ENCODE measurements at places on chromosomes 16 and 17. TPM values are rescaled to one million over a fixed set of nuclear protein-coding genes. Genes with fewer than 3 reads are reported as not detected.

SOX8 gene
- 0.73 TPM for total RNA-seq

CCL5 gene
- 12.1 TPM for total RNA-seq

ZFP3 gene
- total RNA-seq = 9.1 TPM

CMTM1 gene
- 4.3 TPM for total RNA-seq

KCNJ2 gene
- 1.1 TPM for total RNA-seq

COX11 gene
- 40.4 TPM for total RNA-seq

SHBG gene
- total RNA-seq = not detected

PTGES3L gene
- 2.7 TPM for total RNA-seq

TBC1D3D gene
- 4.0 TPM for total RNA-seq

CPPED1 gene
- total RNA-seq = 21.4 TPM

OTOP2 gene
- not detected for total RNA-seq

DNA sequence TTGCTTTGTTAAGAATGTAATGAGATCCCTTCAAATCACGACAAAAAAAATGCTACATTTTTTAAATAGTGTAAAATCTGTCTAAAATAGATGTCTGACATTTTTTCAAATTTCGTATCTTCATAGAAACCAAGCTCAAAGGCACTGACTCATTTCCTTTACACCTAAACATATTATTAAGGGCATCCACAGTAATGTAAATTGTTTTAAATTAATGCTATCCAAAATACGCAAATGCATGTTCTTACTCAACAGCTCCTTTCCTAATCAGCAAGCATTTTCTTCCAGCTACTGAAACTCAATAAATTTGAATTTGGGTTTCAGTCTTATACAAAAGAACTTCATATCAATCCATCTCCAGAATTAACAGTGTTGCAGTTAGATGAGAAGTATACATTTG is 4.3 kb downstream of the C16orf87 start:
- no peak for DNase-seq

GRCh38 chr17:72485596-72485995 is 364.8 kb downstream of the SOX9 start:
- DNase-seq = no peak

GRCh38 chr16:69741951-69742904 is 12.5 kb downstream of the NOB1 start:
- DNase-seq = peak; percentile 87

DNA sequence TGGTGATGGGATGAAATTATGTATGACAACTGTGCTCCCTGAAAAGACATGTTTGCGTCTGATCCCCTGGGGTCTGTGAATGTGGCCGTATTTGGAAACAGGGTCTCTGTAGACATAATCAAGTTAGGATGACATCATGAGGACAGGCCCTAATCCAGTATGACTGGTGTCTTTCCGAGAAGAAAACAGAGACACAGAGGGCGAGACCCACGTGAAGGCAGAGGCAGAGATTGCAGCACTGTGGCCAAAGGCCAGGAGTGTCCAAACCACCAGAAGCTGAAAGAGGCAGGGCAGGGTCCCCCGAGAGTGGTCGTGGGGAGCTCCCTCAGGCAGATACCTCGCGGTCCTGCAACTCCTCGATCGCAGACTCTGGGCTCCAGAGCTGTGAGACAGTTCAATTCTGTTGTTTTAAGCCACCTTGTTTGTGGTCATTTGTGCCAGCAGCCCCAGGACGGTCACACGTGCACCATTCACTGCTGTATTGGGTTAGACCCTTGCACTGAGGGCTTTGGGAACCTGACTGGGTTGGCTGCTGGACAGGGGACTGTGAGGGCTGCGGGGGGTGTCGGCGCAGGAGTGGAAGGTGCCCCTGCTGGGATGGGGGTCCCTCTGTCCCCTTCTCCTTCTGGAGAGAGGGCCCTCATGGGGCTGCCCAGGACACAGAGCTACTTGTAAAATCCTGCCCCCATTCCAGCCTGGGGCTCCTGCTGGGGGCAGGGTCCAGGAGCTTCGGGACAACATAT is 27.7 kb downstream of the METRNL start:
- DNase-seq = no peak

- DNase-seq = no peak
Observed at GRCh38 chr16:74034862-74035261, 261.8 kb upstream of the PSMD7 start.

- DNase-seq = no peak
Observed at GRCh38 chr16:10172848-10173655, 9.2 kb downstream of the GRIN2A start.

- DNase-seq = no peak
Observed at GRCh38 chr16:9980981-9981380, 201.2 kb downstream of the GRIN2A start.

DNA sequence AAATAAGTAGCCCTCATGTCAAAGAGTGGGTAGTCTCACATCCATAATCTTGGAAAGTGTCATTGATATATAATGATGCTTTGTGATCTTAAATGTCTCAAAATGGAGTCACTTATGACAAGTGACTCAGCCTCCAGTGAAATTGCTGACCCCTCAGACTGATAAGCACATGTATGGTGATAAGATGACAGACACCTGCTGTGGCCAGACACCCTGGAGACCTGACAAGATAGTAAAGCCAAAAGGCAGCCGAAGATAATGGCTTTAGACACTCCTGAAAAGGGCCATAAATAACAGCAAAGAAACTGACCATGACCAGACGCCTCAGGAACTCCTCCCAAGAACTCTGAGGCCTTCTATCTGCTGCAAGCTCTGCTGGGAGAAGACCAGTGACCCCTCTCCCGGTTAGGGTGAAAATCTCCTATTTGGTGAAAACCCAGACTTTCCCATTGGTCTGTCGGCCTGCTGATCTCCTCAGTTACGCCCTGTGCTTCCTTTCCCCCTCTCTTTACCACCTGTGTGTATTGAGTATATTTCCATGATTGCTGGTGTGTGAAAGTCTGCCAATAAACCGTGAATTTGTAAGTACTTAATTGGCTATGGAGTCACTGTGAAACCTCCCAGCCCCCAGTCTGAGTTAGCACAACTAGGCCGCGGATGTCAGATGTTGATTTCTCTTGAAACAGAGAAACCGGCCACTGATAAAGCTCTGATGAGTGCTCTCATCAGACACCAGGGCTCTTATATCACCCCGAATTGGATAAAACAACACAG is 226.7 kb upstream of the MYOCD start:
- no peak for DNase-seq

GRCh38 chr16:24800586-24800985 is 45.2 kb upstream of the SLC5A11 start:
- DNase-seq = no peak

GRCh38 chr17:33765871-33766270 is 472.8 kb upstream of the ASIC2 start:
- no peak for DNase-seq

DNA sequence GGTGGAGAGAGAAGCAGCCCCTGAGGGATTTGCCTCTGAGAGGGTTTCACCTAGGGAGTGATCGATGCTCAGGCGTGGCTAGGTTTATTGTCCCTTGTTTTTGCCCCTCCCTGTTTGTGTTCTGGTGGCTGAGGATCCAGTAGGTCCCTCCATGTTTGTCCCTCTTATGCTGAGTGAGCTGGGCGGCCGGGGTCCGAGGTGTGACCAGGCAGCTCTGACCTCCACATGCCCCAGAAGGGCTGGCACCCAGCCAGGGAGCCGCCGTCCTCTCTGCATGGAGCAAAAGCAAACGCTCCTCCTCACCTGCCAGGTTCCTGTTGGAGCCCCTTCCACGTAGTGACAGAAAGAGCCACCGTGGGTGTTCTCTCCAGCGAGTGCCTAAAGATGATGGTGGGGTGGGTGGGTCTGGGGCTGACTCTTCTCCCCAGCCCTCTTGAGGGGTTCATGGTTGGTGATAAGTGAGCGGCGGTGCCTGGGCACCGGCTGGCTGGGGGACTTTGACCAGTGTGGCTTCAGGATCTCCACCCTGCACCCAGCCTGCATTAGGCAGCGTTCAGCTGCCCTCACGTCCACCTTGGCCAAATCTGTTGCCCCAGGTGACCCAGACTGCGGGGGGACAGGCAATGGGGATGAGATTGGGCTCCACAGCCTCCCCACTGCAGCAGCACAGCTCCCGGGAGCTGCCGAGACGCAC is 14.1 kb upstream of the NUDT16L1 start:
- no peak for DNase-seq

DNA sequence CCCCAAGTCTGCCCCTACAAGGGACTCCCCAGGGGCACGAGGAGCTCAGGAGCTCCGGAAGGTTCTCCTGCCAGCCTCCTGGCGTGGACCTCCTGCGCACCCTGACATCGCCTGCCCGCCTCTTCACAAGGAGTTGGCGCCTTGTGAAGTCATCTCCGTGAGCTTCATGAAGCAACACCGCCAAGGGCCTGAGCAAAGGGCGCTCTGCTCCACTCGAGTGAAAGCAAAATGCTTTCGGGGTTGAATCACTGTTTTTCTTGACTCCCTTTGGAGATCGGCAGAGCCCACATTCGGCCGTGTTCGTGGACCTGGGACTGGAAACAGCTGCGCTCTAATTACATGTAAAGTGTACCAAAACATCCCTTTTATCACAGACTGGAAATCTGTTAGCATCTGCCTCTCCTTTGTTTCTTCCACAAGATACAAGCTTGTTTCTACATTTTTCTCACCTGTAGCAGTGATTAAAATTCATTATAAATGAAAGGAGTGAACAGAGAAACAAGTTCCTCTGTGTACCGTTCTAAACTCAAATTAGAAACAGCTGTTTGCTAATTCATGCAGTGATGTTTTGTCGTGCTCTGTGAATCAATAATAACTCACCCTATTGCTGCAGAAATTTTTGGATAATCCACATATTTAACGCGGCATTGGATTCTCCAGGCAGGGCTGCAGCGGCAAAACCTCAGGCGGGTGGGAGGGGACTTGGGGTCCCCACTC is 203.3 kb downstream of the ZNF423 start:
- DNase-seq = no peak

- DNase-seq = no peak
Observed at GRCh38 chr17:80765241-80765961, 220.8 kb downstream of the RPTOR start.

DNA sequence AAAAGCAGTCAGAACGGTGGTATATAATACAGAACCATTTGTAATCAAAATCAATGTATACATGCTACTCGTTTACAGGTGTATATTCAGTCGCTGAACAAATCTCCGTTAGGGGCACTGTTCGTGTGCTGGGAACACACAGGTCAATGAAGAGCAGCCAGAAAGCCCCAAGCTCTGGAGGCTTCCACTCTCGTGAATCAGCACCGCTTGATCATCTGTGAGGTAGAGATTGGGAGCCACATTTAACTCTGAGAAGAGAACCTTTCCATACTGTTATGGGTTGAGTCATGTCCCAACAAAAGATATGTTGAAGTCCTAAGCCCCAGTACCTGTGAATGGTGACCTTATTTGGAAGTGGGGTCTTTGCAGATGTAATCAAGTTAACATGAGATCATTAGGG is 5.4 kb upstream of the CYTH1 start:
- no peak for DNase-seq

- no peak for DNase-seq
Observed at GRCh38 chr17:33551075-33551474, 258.0 kb upstream of the ASIC2 start.

DNA sequence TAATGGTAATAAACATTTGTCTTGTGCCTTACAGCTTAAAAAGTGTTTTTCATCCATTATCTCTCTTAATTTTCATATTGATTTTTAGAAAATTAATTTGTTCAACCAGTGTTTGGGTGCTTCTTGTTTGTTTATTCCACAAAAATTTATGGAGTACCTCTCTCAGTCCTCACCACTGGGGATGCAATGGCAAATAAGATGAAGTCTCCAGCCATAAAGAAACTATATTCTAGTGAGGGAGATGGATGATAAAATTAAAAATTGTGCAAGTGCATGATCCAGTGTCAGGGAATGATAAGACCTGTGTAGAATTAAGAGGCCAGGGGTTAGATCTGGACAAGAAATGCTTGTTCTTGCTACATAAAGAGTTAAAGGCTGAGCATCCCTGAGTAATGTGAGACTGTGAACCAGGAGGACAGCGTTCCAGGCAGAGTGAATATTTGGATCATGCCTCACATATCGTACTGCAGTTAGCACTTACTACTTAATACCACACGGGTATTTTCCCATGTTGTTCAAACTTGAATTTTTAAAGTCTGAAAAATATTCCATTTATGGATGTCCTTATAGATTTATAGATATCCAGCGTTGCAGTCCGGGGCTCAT is 535.7 kb upstream of the HSBP1 start:
- DNase-seq = no peak

- DNase-seq = no peak
Observed at GRCh38 chr17:59011975-59012374, 94.7 kb downstream of the TRIM37 start.

- DNase-seq = peak; percentile 66
Observed at GRCh38 chr17:79741751-79742588, 11.2 kb downstream of the ENPP7 start.

GRCh38 chr17:76314392-76315227 is 6.5 kb upstream of the QRICH2 start:
- peak; percentile 52 for DNase-seq

DNA sequence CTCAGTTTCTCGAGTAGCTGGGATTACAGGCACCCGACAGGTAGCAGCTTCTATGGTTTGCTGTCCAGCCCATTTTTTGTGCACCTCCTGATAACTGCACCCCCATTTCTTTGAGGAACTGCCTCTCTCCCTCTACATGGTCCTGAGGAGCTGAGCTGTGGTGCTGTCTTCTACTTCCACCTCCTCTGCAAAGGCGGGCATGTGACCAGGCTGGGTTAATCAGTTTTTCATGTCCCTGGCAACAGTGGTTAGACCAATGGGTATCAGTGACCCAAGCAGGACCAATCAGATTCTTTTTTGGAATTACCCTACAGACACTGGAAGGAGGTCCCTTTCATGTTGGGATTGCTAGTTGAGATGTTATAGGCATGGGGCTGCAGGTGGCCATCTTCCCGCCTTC is 41.3 kb downstream of the TBX21 start:
- no peak for DNase-seq

Data from ureter (tissue), 1 donor.